Naive thymus-derived CD8-positive, alpha-beta T cell (primary cell): ENCODE measurements at places on chromosomes 1 and 21. TPM values are rescaled to one million over a fixed set of nuclear protein-coding genes. Genes with fewer than 3 reads are reported as not detected.

GRCh38 chr1:185080422-185080821, 35.1 kb downstream of the RNF2 start:
- no peaks in the 10 kb centered on the region for H3K36me3 ChIP-seq
- H3K4me1 ChIP-seq, result peaks cover 55% of the 10 kb centered on the region
- no peak overlapping the region for H3K4me3 ChIP-seq
- no peak overlapping the region for H3K27ac ChIP-seq

CD1D gene
- not detected for polyA plus RNA-seq

KIF21B gene
- 8.3 TPM for polyA plus RNA-seq

GRCh38 chr1:11364170-11364569, 91.2 kb downstream of the UBIAD1 start:
- H3K36me3 ChIP-seq, result no peaks in the 10 kb centered on the region
- H3K27ac ChIP-seq, result no peak overlapping the region
- H3K27me3 ChIP-seq, result no peaks in the 10 kb centered on the region
- H3K4me3 ChIP-seq, result no peak overlapping the region
- H3K4me1 ChIP-seq, result peaks cover 2% of the 10 kb centered on the region
- no peak for DNase-seq

GRCh38 chr1:237779356-237779755, 111.4 kb downstream of the ZP4 start:
- no peak for DNase-seq
- H3K4me3 ChIP-seq, result no peak overlapping the region
- H3K27ac ChIP-seq, result no peak overlapping the region
- no peaks in the 10 kb centered on the region for H3K36me3 ChIP-seq

DNA sequence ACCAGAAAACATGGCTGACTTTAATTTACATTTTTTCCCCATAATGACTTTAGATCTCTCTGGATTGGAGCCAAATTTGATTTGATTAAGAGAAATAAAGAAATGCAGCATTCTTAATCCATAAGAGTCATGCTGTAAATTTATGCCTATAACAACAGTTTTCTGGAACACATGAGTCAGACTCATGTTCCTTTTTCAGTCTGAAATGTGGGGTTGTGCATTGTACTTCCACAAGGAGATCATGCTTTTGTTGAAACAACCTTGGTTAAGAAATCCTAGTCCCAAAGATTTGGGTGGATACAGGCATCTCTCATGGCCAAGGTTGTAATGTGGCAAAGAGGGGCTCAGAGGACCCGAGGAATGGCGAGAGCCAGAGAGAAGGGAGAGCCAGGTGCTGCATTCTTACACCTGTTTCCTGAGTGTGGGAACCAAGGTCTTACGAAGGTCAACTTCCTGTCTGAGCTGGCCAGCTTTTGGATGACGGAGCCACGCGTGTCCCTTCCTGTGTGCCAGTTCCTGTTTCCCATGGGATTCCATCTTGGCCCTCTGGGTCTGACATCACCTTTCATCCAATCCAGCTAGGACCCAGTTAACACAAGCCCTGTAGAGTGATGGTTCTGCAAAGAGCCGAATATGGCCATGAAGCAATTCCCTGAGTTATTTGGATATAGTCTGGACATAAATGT, 23.1 kb downstream of the CLDN14 start:
- H3K27me3 ChIP-seq, result peaks cover 2% of the 10 kb centered on the region
- no peak overlapping the region for H3K27ac ChIP-seq
- no peaks in the 10 kb centered on the region for H3K36me3 ChIP-seq
- no peak for DNase-seq
- no peaks in the 10 kb centered on the region for H3K4me1 ChIP-seq
- H3K4me3 ChIP-seq, result no peak overlapping the region

NPL gene
- 4.0 TPM for polyA plus RNA-seq

THEM5 gene
- not detected for polyA plus RNA-seq

CD5L gene
- not detected for polyA plus RNA-seq

- no peak overlapping the region for H3K4me3 ChIP-seq
- peaks cover 1% of the 10 kb centered on the region for H3K27me3 ChIP-seq
- H3K36me3 ChIP-seq, result no peaks in the 10 kb centered on the region
- no peaks in the 10 kb centered on the region for H3K4me1 ChIP-seq
- no peak for DNase-seq
- H3K27ac ChIP-seq, result no peak overlapping the region
Observed at GRCh38 chr1:43625063-43625780, 24.7 kb upstream of the KDM4A start.

GRCh38 chr1:88145752-88146151, 538.3 kb upstream of the PKN2 start:
- no peak overlapping the region for H3K4me3 ChIP-seq
- H3K27me3 ChIP-seq, result peaks cover 5% of the 10 kb centered on the region
- no peak for DNase-seq
- peaks cover 3% of the 10 kb centered on the region for H3K4me1 ChIP-seq
- H3K36me3 ChIP-seq, result no peaks in the 10 kb centered on the region
- no peak overlapping the region for H3K27ac ChIP-seq

- no peak overlapping the region for H3K27ac ChIP-seq
- DNase-seq, result no peak
- H3K27me3 ChIP-seq, result no peaks in the 10 kb centered on the region
- H3K4me1 ChIP-seq, result no peaks in the 10 kb centered on the region
Observed at GRCh38 chr1:179385510-179385909, 19.7 kb downstream of the AXDND1 start.

GRCh38 chr1:155261493-155261851, 688 bp downstream of the SCAMP3 start:
- H3K4me1 ChIP-seq, result peaks cover 47% of the 10 kb centered on the region
- H3K27me3 ChIP-seq, result no peaks in the 10 kb centered on the region
- H3K27ac ChIP-seq, result peak overlapping the region; percentile 96

UBE2U gene
- not detected for polyA plus RNA-seq

PGLYRP4 gene
- polyA plus RNA-seq, result not detected

- DNase-seq, result no peak
- no peaks in the 10 kb centered on the region for H3K36me3 ChIP-seq
- H3K27me3 ChIP-seq, result no peaks in the 10 kb centered on the region
- H3K4me1 ChIP-seq, result peaks cover 12% of the 10 kb centered on the region
Observed at GRCh38 chr1:244231572-244232315, 180.7 kb downstream of the ZBTB18 start.

DNA sequence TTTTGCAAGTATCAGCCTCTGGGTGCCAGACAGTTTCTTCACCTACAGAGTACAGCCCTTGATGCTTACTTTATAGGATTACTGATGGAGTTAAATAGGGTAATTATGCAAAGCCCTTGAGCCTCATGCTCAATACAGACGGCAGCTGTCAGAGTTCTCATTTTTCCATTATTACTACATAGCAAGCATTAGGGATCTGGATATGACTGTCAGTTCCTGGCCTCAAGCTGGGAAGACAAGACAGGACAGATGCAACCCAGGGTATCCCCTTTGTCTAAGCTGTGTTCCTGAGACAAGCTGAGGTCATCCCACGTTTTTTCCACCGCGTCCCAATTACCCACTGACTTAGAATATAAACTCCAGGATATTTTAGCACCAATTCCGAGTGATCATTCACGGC, 94.4 kb downstream of the SLC35F3 start:
- no peak for DNase-seq
- H3K4me1 ChIP-seq, result no peaks in the 10 kb centered on the region
- H3K4me3 ChIP-seq, result no peak overlapping the region
- H3K36me3 ChIP-seq, result no peaks in the 10 kb centered on the region
- peaks cover 10% of the 10 kb centered on the region for H3K27me3 ChIP-seq

DNA sequence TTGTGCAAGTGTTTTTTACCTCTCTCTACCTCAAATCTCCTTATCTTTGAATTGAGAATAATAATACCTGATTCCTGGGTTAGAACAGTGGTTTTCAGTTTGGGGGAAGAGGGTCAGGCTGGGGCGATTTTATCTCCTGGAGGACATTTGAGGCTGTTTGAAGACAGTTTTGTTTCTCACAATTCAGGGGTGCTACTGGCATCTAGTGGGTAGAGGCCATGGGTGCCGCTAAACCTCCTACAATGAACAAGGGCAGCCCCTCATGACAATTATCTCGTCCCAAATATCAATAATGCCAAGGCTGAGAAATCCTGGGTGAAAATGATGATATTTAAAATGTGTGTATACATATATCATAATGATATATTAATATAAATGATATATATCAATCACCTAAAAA, 139.1 kb upstream of the USH2A start:
- no peaks in the 10 kb centered on the region for H3K36me3 ChIP-seq
- H3K27ac ChIP-seq, result no peak overlapping the region
- H3K4me3 ChIP-seq, result no peak overlapping the region
- no peak for DNase-seq

GRCh38 chr21:38287476-38287875, 30.7 kb downstream of the KCNJ15 start:
- H3K27ac ChIP-seq, result no peak overlapping the region
- H3K27me3 ChIP-seq, result peaks cover 6% of the 10 kb centered on the region
- H3K36me3 ChIP-seq, result no peaks in the 10 kb centered on the region
- H3K4me1 ChIP-seq, result peaks cover 4% of the 10 kb centered on the region

DNA sequence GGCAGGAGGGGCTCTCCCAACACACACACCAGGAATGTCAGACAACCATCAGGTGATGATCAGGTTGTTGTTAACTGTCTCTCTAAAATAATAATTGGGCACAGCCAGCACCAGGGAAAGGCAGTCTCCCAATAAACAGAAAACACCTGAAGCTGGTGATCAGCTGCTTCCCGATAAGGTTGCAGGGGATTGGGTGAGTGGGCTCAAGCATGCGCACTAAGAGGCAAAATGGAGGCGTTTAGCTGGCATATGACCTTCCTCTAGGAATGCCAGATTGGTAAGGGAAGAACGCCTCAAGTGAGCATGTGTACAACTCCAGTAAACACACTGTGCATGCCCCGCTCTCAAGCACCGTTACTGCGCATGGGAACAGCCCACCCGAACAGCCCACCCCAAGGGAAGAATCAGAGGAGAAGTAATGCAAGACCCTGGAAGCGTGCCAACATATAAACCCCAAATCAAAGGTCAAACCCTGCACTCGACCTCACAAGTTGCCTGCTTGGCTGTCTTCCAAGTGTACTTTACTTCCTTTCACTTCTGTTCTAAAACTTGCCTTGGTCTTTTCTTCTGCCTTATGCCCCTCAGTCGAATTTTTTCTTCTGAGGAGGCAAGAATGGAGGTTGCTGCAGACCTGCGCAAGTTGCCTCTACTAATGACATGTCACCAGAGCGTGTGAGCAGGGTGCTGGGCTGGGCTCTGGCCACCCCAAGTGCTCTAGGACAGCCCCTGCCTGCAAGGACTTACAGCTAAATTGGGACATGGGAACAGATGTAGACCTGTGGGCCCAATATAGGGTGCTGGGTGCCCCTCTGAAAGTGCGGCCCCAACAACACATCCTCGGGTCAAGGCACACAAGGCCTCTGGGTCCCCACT, 200.8 kb downstream of the RHOU start:
- H3K27me3 ChIP-seq, result no peaks in the 10 kb centered on the region
- peak overlapping the region; percentile 60 for H3K27ac ChIP-seq
- H3K4me1 ChIP-seq, result peaks cover 53% of the 10 kb centered on the region
- peak overlapping the region; percentile 77 for H3K4me3 ChIP-seq
- H3K36me3 ChIP-seq, result no peaks in the 10 kb centered on the region

DNA sequence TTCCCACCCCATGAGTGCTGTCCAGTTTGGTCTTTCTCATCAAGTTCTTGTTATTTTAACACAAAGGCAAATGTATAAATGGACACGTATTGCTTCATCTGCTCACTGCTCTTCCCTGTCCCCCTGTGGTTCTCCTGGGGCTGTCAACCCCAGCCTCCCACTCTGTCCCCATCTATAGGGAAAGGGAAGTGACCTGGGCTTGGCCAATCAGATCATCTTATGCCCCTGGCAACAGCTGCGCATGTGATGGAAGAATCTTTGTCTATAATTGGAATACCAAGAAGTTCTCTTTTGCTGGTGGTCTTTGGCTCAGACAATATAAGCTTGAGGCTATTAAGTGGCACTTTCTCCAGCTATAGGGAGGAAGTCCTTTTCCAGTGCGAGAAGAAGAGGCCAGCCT, 4.7 kb upstream of the CCSAP start:
- H3K4me1 ChIP-seq, result peaks cover 5% of the 10 kb centered on the region
- no peak for DNase-seq
- no peaks in the 10 kb centered on the region for H3K36me3 ChIP-seq
- H3K27ac ChIP-seq, result no peak overlapping the region

DNA sequence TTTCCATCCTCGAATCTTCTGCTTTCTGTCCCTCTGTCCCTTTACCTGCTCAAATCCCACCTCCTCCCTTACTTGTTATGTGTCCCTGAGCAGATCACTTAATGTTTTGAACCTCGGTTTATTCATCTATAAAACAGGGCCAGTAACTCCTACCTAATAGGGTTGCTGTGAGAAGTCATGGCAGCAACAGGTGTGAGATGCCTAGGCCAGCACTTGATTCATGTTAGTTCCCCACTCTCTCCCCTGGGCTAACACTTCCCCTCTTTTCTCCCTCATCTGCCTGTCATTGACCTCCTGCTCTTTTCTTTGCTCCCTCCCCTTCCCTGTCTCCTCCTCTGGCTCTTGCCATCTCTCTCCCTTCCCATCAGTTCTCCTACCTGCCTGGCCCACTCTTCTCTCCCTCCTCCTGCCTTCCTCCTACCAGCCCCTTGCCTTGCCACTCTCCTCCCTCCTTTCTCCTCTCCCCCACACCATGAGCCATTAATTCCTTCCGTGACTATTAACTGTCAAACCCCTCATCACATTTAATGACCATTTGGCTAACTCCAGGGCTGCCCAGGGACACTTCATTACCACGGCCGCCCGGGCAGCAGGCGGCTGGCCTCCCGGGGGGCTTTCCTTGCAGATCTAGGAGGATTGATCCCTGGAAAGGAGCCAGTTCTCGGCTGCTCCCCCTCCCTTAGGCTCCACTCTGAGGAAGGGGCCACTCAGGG, 90.6 kb upstream of the CD1D start:
- H3K4me3 ChIP-seq, result no peak overlapping the region
- no peaks in the 10 kb centered on the region for H3K36me3 ChIP-seq
- no peak for DNase-seq
- H3K4me1 ChIP-seq, result no peaks in the 10 kb centered on the region
- no peak overlapping the region for H3K27ac ChIP-seq

SETD4 gene
- 6.5 TPM for polyA plus RNA-seq

GRCh38 chr1:75129983-75130789, 4.0 kb upstream of the LHX8 start:
- no peak overlapping the region for H3K4me3 ChIP-seq
- H3K36me3 ChIP-seq, result peaks cover 20% of the 10 kb centered on the region
- no peak overlapping the region for H3K27ac ChIP-seq
- no peak for DNase-seq
